ENCODE measurements at places on chromosomes 12 and 14.

- no peak for DNase-seq
Measured at GRCh38 chr12:13085968-13086686, 17.3 kb downstream of the GSG1 start.

DNA sequence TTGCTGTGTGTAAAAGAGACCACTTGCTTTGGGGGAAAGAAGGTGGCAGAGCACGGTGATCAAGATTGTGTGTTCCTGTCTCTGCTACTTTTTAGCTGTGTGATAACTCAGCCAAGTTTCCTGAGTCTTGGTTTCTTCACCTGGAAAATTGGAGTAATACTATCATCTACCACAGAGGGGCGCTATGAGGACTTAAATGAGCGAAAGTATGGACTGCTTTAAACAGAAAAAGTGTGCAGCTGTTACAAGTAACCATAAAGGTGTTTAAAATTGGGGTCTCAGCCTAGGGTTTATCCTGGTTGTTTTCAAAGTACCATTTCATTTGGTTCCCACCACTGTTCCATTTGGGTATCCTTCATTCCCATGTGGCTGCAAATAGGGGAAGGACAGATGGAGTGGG, 65.9 kb upstream of the WSCD2 start:
- DNase-seq: no peak

DNA sequence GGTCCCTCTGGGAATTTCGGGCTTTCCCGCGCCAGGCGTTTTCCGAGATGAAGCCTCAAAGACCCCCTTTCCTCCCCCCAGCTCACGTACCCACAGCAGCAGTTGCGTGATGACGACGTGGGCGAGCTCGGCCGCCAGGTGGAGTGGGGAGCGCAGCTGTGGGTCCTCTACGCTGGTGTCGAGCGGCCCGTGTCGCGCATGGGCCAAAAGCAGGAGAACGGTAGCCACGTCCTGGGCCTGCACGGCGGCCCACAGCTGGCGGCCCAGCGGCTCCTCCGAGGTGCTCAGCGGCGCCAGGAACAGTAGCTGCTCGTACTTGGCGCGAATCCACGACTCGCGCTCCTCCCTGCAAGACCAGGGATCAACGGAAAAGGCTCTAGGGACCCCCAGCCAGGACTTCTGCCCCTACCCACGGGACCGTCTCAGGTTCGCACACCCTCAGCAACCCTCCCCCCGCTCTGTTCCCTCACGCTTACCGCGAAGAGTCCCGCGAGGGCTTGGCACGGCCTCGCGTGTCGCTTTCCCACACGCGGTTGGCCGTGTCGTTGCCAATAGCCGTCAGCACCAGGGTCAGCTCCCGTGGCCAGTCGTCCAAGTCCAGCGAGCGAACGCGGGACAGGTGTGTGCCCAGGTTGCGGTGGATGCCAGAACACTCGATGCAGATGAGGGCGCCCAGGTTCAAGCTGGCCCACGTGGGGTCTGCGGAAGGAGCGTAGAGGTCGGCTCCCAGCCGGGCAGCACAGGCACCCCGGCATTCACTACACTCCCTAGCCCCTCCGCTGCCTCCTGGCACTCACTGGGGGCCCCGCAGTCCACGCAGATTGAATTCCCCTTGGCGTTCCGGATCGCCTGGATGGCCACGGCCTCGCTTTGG, 11.4 kb downstream of the AGAP2 start:
- no peak for DNase-seq

DNA sequence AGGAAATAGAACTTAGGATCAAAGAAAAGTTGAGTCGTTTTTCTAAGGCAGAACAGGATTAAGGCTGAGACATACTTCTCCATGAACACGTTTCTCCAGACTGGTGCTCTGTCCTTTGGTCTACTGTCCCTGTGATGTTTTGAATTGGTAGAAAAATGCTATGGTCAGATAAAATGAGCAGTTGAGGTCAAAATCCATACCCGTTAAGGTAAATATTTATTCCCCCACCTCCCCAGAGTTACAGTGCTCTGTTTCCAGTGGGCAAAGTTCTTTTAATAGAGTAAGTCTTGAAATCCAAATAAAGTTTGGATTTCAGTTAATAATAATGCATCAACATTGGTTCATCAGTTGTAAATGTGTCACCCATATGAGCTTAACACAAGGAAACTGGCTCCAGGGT, 74.5 kb downstream of the PTHLH start:
- DNase-seq: no peak

GRCh38 chr12:30782316-30783173, 27.8 kb upstream of the CAPRIN2 start:
- DNase-seq: no peak

DNA sequence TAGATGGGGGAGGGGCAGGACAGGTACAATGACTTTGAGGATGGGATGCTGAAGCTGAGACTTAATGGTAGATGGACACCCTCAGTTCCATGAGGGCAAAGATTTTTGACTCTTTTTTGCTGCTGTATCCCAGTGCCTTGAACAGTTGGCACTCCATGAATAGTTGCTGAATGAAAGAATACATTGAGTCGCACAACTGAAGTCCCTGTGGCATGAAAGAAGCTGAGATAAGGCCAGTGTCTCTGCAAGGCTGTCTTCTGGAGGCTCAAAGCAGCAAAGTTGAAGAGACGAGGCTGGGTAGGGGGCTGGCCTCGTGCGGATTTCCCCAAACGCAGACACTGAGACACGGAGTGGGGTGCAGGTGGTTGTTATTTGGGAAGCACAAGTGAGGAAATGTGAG, 179.3 kb downstream of the ADCK1 start:
- no peak for DNase-seq
